ENCODE measurements at places on chromosomes 5 and 9.

DNA sequence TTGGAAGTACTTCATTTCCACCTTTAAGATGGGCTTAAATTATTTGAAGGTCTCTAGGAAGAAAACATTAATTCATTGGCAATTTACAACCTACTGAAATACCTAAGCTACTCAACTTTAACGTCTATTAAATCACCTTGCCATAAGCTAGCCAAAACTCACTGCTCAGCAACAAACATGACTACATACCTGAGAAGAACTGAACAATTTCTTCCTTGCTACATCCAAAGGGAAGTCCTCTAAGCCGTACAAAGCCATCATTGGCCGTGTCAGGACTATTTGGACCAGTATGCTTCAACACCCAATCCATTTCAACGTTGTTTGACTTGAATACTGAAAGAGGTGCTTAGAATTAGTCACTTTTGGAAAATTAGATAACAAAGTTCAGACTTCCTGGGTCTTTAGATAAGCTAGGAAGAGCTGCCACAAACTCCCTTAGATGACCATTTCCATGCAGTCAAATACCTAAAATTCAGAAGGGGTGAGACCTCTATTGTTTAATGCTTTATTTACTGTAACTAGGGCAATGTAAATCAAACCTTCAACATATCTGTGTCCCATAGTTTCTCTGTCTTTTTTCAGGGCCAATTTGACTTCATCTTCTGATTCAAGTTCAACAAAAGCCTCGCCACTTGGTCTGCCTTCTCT is 2.6 kb downstream of the HNRNPH1 start:
- no peak for DNase-seq

- DNase-seq, result no peak
Measured at GRCh38 chr9:121542025-121542424, 42.4 kb upstream of the GGTA1 start.

DNA sequence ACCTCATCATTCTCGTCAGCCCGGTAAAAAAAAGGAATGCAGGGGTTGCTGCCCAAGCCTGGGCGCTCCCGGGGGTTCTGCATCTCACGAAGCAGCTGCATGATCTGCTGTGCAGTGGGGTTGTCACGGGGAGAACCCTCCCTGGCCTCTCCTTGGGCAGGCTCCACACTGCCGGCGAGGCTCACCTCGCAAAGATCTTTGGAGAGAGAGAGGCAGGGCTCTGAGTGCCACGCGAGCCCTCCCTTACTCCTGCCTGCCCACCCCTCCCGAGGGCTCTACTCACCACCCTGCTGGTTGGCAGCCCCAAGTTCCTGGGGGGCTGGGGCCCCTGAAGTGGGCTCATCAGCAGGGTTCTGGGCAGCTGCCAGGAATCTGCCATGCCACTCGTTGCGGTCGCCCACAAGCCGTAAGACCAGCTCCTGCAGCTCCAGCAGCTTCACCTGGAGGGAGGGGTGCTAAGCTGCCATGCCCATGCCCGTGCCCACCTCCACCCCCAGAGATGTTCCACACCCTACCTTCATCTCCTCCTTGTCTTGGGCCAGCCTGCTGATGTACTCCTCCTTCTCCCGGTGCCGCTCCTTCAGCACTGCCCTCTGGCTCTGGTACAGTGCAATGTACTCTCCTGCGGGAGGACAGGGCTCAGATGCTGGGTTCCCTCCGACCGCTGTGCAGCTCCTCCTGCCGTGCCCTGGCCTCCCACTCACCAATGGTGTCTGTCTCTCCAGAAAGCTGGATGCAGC is 18.6 kb downstream of the GOLGA2 start:
- no peak for DNase-seq

DNA sequence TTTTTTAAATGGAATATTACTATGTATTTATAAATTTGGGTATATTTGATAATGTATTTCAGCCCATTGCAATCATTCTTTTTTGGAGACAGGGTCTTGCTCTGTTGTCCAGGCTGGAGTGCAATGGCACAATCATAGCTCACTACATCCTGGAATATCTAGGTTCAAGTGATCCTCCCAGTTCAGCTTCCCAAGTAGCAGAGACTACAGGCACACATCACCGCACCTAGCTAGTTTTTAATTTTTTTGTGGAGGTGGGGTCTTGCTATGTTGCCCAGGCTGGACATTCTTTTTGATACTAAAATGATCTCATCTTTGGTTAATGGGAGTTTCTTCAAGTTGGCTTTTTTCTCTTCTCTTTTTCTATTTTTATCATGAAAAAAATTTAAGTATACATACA is 91.3 kb downstream of the UNC13B start:
- DNase-seq, result no peak

DNA sequence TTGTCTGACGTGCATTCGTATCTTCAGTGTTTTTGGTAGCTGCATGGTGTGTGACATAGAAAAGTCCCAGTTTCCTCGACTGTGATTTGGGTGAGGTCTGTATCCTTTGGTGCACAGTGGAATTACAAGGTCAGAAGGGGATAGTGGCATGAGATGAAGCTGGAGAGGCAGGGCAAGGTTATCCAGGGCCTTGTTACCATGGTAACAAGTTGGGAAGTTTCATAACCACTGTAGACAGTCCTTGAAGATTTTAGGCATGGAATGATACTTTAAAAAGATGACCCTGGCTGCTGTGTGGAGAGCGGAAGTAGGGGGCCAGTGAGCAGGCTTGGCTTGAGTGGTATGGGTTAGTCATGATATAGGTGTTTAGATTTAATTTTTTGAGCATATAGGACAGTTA is 11.9 kb downstream of the EHMT1 start:
- DNase-seq, result no peak

DNA sequence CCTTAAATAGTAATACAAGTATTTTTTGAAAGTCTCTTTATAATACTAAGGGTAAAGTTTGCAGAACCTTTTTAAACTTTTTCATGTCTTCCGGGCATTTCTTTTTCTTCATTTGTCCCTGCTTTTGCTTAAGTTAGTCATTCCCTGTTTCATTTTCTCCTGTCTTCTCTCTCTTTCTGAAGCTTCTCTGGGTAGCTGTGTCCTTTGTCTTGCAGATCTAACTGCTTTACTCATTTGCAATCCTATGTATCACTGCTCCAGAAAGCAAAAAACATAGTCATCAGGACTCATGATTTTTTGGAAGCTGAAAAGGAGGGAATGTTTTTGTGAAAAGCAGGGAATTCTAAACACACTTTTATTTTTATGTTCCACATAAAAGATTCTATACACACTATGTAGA is 301.7 kb downstream of the MRPS30 start:
- no peak for DNase-seq

- no peak for DNase-seq
Measured at GRCh38 chr5:58239045-58239444, 220.8 kb downstream of the PLK2 start.

GRCh38 chr9:101138509-101138908 is 110.0 kb downstream of the PLPPR1 start:
- no peak for DNase-seq

- DNase-seq, result no peak
Measured at GRCh38 chr9:77575785-77576184, 72.3 kb downstream of the GNA14 start.

DNA sequence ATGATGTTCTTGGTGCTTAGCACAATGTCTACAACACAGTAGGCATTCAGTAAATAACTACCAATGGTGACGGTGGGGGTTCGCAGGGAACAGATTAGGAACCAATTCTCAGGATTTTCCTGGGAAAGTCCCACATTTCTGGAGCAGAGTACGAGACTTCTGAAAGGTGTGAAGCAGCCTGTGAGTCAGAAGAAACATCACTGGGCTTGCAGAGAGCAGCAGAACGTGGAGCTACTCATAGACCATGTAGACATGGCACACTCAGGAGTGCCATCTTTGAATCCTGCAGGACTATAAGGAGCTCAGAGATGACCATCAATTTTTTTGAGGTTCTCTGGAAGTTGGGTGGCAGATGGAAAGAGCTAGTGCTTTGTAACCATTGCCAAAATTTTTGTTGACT is 106.6 kb upstream of the ANKRD55 start:
- no peak for DNase-seq

DNA sequence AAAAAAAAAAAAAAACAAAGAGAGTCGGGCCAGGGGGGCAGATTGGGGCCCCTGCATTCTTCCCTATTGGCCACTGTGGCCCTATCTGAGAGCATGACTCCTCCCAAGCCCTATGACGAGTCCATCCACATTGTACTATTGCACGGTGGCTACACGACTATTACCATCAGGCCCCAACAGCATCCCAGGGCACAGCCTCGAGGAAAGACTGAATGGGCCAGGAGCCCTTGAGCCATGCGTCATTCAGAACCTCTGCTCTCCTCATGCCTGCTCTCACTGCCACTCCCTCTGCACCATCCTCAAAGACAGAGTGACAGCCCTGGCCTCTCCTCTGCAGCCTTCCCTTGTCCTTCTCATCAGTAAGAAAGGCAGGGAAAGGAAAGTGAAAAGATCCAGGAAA is 20.2 kb upstream of the ORM1 start:
- DNase-seq, result no peak

- no peak for DNase-seq
Measured at GRCh38 chr9:132849185-132849706, 28.8 kb downstream of the AK8 start.

DNA sequence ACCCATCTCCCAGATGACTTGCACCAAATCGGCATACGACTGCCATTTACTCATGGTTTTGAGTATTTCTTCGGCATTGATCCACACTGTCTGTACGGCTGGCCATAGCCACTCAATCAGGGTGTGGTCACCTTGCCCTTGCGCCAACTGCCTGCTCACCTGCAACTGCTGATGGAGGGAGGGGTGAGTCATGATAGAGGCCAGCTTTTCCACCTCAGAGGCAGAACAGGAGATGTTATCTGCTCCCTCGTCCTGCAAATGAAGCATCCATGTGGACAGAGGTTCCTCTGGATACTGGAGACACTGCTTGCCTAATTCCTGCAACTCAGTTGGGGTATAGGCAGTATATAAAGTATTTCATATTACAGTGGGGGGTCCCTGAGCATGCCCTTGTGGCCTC is 85.6 kb upstream of the ATP10B start:
- no peak for DNase-seq

DNA sequence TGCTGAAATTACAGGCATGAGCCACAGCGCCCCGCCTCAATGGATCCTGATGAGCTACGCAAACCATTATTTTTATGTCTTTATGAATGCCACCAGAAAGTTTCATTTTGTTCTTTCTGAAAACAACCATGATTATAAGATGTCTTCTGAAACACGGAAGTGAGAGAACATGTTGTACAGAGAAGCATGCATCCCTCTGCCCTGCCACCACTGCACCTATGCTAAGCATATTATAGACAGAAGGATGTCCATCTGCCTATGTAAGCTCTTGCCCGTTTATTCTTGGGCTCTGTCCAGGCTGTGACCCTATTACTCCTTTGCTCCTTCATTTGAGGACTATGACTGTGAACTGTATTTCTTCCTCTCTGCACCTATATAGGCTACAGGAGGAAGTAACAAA is 74.3 kb downstream of the GRAMD2B start:
- no peak for DNase-seq

DNA sequence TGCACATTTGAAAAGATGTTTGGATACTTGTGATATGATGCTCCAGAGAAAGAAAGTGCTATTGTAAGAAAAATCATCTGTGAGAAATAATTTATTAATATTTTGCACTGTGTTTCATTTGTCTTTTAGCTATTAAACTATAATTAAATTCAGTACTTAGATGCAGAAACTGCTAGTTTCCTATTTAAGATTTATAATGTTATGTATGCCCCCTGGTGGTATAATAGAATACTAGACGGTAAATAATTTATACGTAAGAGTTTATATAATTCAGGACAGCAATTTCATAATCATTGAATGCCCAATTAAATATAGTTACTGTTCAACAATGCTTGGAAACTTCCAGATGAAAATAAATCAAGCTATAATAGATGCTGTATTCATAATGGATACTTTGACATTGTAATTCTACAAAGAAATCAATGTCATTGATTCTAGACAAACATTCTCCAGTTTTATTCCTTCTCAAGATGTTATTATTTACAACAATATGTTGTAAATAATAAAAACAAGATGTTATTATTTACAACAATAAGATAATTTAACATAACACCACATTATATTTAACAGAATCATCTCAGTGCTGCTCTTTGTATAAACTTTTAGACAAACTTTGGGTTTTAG is 101.0 kb downstream of the TMEM232 start:
- no peak for DNase-seq
